ENCODE measurements at places on chromosomes 2 and 18.

DNA sequence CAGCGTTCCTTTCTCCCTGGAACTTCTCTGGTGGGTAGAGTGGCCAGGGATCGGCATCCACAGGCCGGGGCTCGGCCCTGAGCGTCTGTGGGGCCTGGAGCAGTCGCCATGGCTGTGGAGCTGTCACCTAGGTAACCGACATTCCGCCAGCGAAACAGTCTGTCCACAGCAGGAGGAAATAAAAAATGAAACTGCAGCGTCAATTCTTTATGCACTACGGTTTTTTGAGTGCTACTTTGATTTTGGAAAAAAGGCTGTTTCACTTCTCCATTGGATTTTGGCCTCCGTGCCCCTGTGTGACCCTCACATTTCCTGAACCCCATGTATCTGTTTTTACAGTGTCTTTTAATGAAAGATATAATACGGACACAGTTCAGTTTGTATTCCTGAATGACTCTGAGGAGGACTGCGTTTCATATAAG lies 163.4 kb downstream of the LDLRAD4 start:
- DNase-seq: no peak

- DNase-seq: no peak
These were observed 3.4 kb downstream of the SGPP2 start for GRCh38 chr2:222427646-222428301.

- no peak for DNase-seq
These were observed 154.4 kb upstream of the ACAA2 start for GRCh38 chr18:49967636-49968313.

- DNase-seq: no peak
These were observed 159.6 kb downstream of the MSH2 start for GRCh38 chr2:47562548-47562947.

- DNase-seq: no peak
These were observed 100.1 kb downstream of the GALNT13 start for GRCh38 chr2:153971855-153972254.

- DNase-seq: no peak
These were observed 23.9 kb downstream of the PRKCE start for GRCh38 chr2:45675263-45675812.

- DNase-seq: no peak
These were observed 26.2 kb downstream of the ATAD2B start for GRCh38 chr2:23900541-23901322.

DNA sequence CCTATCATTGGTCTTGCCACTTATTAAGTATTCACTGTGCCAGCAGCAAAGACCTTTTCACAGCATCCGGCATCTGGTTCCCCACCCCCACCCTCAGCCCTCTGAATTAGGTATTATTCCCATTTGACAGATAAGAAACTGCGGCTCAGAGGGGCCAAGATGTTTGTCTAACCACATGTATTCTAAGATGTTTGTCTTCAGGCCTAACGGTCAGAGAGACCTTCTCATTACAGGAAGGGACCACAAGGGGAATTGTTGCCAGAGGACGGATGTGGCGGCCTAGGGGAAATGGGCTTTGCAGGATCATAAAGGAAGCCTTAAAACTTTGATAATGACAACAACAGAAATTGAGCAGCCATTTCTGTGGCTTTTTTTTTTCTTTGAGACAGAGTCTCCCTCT lies 16.6 kb downstream of the NPPC start:
- DNase-seq: no peak

GRCh38 chr18:47323158-47323557 lies 71.7 kb upstream of the SKOR2 start:
- no peak for DNase-seq

GRCh38 chr2:66717218-66717905 lies 282.4 kb downstream of the MEIS1 start:
- no peak for DNase-seq

- DNase-seq: no peak
These were observed 71.4 kb downstream of the HDAC4 start for GRCh38 chr2:239329284-239329971.

DNA sequence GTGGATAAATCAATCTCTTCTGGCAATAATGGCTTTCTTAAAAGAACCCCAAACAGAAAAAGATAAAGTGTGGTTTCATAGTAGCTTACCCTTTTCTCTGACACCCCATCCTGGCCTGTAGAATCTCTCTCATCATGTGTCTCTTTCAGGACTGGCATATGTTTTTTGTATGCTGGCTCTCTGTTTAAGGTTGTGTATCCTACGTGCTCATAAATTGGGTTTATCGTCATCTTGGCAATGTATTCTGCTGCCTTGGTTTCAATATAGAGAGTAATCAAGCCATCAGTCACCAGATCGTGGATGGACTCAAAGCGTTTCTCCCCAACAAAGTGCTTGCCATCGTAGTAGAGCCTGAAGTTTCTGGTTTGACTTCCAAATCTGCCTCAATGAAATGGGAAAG lies 113.5 kb upstream of the CHRNA1 start:
- no peak for DNase-seq

GRCh38 chr2:40361478-40361877 lies 90.4 kb downstream of the SLC8A1 start:
- no peak for DNase-seq

DNA sequence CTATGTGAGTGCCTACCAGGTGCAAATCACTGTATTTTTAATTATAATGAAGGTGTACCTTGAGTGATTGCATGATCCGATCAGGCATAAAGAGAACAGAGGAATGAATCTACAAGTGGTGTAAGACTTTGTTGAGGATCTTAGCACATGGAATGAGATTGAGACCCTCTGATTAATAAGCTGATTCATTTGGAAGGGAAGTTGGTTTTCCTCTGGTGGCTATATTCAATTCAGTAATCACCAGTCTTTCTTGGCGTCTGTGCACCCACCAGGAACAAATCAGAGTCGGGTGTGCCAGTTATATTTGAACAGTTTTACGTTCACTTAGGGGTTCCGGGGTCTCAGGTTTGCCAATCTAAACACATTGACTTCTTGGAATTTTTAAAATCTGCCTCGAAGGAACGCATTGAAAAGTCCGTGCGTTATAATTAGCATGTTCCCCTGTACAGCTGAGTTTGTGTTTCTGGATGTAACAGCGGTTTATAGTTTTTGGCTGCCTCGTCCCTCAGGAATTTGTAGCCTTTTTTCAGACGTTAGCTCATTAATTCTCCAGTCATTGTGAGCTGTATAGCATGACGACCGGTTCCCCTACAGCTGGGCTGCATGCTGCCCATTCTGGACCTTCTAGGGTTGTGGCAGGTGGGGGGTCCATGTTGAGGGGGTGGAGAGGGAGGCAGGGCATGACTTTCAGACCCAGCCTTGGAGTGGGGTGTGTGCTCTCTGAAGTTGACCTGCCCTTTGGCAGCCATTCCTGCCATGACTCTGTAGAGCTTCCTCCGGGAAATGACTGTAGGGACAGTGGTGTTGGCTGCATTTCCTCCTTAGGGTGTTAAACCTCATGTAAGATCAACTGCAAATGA lies 20.3 kb downstream of the MYO1B start:
- DNase-seq: no peak

DNA sequence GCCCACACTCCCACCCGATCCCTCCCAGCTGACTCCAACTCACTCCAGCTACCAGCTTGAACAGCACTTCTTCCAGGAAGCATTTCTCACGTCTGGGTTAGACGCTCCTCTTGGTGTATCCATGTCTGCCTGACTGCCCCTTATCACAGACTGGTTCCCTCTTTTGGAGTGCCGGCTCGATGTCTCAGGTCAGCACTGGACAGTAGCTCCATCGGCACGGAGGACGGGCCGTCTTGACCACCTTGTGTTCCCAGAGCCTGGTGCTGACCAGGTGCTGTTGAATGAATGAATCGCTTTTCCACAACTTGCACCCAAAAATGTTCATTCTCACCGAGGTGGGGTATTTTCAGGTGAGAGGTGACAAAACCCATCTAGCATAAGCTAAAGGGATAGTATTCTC lies 71.8 kb downstream of the LBH start:
- DNase-seq: no peak

GRCh38 chr18:22179174-22179573 lies 9.8 kb downstream of the GATA6 start:
- DNase-seq: no peak

GRCh38 chr2:181178823-181179412 lies 198.5 kb downstream of the UBE2E3 start:
- DNase-seq: no peak

DNA sequence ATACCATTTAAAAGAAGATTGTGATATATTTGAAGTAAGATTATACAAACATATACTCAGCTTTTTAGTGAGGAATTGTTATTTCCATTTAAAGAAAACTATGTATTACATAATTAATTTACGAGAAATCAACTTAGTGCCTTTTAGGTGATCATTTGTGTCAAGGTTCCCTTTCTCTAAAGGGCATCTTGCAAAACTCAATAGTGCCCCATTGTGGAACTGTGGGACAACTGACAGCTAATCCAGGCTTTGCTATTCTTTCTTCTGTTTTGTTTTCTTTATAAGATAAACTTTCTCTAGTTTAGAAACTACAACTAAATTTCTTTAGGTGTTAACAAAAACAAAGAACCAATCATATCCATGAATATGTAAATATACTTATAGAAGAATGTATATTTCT lies 24.3 kb upstream of the VIT start:
- DNase-seq: no peak

- DNase-seq: no peak
These were observed 923 bp downstream of the PSMD1 start for GRCh38 chr2:231057590-231057989.

- DNase-seq: no peak
These were observed 63.6 kb upstream of the FZD5 start for GRCh38 chr2:207833251-207833751.

- DNase-seq: no peak
These were observed 7.9 kb downstream of the ERFE start for GRCh38 chr2:238166391-238167343.

DNA sequence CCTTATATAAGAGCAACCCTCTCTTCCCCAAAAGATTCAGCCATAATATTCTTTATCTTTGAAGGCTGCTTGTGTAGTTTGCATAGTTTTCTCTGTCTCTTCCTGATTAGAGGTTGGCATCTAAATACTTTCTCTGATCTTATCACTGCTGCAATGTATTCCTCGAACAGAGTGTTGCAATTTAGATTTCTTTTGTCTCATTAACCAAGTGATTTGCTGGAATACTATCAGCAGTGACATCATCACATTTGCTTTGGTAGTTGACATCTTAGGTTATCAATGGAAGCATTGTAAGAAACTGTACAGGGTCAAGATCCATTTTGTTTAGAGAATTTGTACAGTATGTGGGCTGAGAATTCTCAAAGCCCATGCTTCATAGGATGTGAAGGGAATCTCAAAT lies 72.0 kb upstream of the NEUROD1 start:
- no peak for DNase-seq

- no peak for DNase-seq
These were observed 42.7 kb downstream of the MDH1 start for GRCh38 chr2:63631501-63631900.

GRCh38 chr2:175167076-175167791 lies 769 bp downstream of the ATF2 start:
- DNase-seq: no peak

GRCh38 chr18:7886436-7886835 lies 319.3 kb downstream of the PTPRM start:
- no peak for DNase-seq

Measured in GOT3 (cell line).